ENCODE measurements at places on chromosomes 12 and 14. TPM values are rescaled to one million over a fixed set of nuclear protein-coding genes. Genes with fewer than 3 reads are reported as not detected.

DNA sequence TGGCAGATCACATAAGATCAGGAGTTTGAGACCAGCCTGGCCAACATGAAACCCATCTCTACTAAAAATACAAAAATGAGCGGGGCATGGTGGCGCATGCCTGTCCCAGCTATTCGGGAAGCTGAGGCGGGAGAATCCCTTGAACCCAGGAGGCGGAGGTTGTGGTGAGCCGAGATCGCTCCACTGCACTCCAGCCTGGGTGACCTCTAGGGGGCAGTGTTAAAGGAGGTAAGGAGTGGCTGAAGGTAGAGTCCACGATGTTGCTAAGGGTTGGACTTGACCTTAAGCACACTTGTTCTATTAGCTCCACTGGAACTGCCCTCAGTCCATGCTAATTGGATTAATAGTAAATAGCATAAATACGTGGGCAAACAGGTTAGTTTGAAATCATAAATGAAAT, 62.4 kb upstream of the PSMC1 start:
- no peak overlapping the region for H3K27ac ChIP-seq
- peaks cover 23% of the 10 kb centered on the region for H3K27me3 ChIP-seq
- no peak overlapping the region for H3K4me3 ChIP-seq
- peaks cover 5% of the 10 kb centered on the region for H3K36me3 ChIP-seq

AHNAK2 gene
- 73.4 TPM for total RNA-seq

BCL7A gene
- total RNA-seq: 2.8 TPM

NUP107 gene
- 49.9 TPM for total RNA-seq

DNA sequence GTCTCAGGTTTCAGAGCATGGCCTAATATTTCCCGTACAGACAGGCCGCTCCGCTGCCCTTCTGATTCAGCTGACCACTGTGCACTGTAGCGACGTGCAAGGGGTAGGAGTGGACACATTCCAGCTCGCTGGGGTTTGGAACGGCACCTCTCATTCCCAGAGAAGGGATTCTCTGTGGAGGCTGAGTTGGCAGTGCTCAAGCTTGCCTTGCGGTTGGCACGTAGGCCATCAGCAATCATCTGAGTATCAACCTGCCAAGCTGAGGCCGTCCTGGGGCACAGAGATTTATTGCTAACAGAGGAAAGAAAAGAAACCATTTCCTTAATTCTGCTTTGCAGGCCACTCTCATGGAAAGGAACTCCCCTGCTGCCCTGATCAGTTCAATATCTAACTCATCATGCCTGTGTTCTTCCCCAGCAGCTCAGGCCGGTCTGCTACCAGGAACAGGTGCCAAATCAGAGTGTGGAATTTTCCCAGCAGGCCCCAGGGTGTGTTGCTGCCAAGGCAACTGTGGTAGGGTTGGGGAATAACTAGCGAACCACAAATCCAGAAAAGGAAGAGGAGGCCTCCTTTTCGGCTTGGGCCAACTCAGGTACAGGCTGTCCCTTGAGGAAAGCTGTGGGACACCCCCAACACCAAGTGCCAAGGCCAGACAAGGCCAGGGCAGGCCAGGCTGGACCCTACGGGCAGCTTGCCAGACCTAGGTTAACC, 92.5 kb downstream of the SSPN start:
- no peaks in the 10 kb centered on the region for H3K4me1 ChIP-seq
- H3K36me3 ChIP-seq: no peaks in the 10 kb centered on the region
- no peak overlapping the region for H3K4me3 ChIP-seq
- H3K27ac ChIP-seq: no peak overlapping the region
- no peak for DNase-seq
- peaks cover 2% of the 10 kb centered on the region for H3K27me3 ChIP-seq

CHGA gene
- not detected for total RNA-seq

FOXG1 gene
- total RNA-seq: not detected

- H3K36me3 ChIP-seq: peaks cover 4% of the 10 kb centered on the region
- H3K4me1 ChIP-seq: no peaks in the 10 kb centered on the region
- no peak overlapping the region for H3K27ac ChIP-seq
- no peak for DNase-seq
Measured at GRCh38 chr14:44384093-44384492, 123.0 kb downstream of the FSCB start.

GRCh38 chr12:115648463-115648862, 629.0 kb downstream of the MED13L start:
- peaks cover 15% of the 10 kb centered on the region for H3K4me1 ChIP-seq
- H3K36me3 ChIP-seq: no peaks in the 10 kb centered on the region
- peaks cover 2% of the 10 kb centered on the region for H3K27me3 ChIP-seq

FZD10 gene
- not detected for total RNA-seq

DNA sequence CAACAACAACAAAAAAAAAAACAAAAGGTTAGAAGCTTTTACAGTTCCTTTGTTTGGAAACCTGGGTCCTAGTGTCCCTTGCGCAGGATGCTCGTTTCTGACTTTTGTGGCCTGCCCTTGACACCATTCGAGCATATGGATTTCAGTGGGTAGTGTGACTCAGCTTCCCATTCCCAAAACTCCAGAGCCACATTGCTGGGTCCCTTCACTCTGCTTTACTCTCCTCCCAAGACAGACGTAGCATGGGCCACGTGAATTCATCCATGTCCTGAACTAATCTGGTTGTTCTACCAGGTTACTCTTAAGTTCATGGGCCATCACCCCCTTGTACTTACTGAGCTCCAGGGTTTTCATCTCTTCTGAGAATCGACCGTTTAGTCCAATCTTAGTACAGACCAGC, 68.0 kb upstream of the MAX start:
- no peaks in the 10 kb centered on the region for H3K36me3 ChIP-seq
- no peak for DNase-seq
- peak overlapping the region; percentile 92 for H3K27ac ChIP-seq
- peak overlapping the region; percentile 77 for H3K4me3 ChIP-seq

DNA sequence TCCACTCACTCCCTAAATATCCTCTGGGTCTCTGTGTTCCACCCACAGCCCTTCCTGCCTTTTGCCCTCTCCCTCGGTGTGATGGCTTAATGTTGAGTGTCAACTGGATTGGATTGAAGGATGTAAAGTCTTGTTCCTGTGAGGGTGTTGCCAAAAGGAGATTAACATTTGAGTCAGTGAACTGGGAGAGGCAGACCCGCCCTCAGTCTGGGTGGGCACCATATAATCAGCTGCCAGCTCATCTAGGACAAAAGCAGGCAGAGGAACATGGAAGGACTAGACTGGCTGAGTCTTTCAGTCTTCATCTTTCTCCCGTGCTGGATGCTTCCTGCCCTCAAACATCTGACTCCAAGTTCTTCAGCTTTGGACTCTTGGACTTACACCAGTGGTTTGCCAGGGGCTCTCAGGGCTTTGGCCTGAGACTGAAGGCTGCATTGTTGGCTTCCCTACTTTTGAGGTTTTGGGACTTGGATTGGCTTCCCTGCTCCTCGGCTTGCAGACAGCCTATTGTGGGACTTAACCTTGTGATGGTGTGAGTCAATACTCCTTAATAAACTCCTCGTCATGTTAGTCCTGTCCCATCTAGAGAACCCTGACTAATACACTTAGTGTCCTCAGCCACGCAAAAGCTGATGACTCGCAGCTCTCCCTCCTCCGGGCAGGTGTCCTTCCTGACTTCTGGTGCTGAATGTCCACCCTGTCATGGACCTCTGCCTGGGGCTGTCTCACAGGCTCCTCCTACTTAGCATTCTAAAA, 5.9 kb downstream of the DGLUCY start:
- peak; percentile 79 for DNase-seq
- H3K27me3 ChIP-seq: no peaks in the 10 kb centered on the region
- H3K4me1 ChIP-seq: peaks cover 42% of the 10 kb centered on the region
- no peak overlapping the region for H3K4me3 ChIP-seq
- H3K27ac ChIP-seq: peak overlapping the region; percentile 46

ST8SIA1 gene
- total RNA-seq: not detected

REC8 gene
- total RNA-seq: 3.0 TPM

DNA sequence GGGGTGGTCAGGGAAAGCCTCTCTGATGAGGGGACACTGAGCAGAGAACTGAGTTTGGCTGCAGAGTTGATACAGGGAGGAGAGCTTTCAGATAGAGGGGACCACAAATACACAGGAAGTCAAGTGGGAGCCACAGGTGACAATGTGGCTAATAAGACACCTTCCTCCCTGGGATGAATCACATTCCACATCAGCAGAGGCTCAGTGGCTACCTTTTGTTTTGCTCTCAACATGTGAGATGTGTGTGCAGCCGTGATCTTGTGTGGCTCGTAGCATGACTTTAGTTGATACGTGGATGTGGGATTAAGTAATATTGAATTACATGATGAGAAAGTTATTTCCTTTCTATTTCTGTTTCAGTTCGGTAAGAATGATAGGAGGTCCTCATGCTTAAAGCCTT, 7.5 kb downstream of the CRADD start:
- no peak overlapping the region for H3K27ac ChIP-seq
- H3K36me3 ChIP-seq: peaks cover 20% of the 10 kb centered on the region
- no peak for DNase-seq
- peaks cover 23% of the 10 kb centered on the region for H3K4me1 ChIP-seq
- no peak overlapping the region for H3K4me3 ChIP-seq
- peaks cover 2% of the 10 kb centered on the region for H3K27me3 ChIP-seq

SLC41A2 gene
- 8.5 TPM for total RNA-seq

DNA sequence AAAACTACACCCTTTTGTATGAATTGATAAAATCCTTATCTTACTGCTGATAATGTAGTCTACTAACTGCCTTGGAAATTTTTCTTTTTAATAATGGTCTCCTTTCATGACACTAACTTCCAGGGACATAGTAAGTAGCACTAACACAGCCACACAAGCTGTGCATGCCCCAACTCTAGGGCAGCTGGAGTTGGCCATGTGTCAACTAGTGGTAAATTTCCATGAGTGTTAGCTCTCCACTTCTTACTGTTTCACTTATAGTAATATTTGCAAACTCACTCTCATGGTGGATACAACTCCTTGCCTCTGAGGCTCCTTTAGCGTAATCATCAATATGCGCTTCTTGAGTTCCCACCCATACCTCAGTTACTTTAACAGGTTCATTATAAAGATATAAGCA, 38.0 kb downstream of the LGR5 start:
- H3K27me3 ChIP-seq: peaks cover 5% of the 10 kb centered on the region
- H3K36me3 ChIP-seq: no peaks in the 10 kb centered on the region
- DNase-seq: no peak
- H3K4me1 ChIP-seq: peaks cover 40% of the 10 kb centered on the region

DNA sequence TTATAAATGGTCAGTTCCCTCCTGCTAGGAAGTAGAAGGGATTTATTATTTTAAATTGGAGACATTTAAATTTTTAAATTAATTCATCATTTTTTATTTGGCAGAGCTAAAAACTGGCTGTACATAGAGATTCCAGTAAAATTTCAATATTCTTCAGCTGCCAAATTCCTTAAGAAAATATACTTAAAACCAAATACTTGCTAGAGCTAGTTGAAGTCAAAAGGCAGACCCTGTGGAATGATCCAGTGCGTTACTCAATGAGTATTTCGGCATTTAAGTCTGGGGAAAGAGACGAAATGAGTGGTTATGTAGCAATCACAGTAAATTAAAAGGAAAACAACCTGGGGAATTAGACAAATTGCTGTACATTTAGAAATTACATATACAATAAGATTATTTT, 1104.7 kb downstream of the SLC6A15 start:
- H3K36me3 ChIP-seq: no peaks in the 10 kb centered on the region
- no peak overlapping the region for H3K4me3 ChIP-seq
- H3K27ac ChIP-seq: no peak overlapping the region
- no peaks in the 10 kb centered on the region for H3K4me1 ChIP-seq
- no peaks in the 10 kb centered on the region for H3K27me3 ChIP-seq

HCAR2 gene
- not detected for total RNA-seq

DNA sequence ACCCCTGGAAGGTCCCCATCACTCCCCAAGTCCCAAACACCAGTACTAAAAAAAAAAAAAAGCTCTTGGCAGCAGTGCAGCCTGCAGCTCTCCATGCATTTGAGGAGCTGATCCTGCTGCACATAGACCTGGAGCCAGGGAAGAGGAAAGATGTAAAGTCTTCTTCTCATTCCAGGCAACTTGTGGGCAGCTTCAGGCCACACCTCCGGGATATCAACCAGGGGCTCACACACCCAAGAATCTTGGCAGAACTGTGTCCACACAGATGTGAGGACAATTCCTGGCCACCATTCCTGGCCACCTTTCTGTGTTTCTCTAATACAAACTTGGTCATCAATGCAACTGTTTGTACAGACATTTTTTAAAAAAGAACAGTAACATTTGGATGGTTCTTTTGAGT, 72.7 kb downstream of the TMEM132C start:
- DNase-seq: no peak
- H3K27ac ChIP-seq: no peak overlapping the region
- H3K27me3 ChIP-seq: no peaks in the 10 kb centered on the region
- H3K4me3 ChIP-seq: no peak overlapping the region
- H3K4me1 ChIP-seq: no peaks in the 10 kb centered on the region
- H3K36me3 ChIP-seq: no peaks in the 10 kb centered on the region

DNA sequence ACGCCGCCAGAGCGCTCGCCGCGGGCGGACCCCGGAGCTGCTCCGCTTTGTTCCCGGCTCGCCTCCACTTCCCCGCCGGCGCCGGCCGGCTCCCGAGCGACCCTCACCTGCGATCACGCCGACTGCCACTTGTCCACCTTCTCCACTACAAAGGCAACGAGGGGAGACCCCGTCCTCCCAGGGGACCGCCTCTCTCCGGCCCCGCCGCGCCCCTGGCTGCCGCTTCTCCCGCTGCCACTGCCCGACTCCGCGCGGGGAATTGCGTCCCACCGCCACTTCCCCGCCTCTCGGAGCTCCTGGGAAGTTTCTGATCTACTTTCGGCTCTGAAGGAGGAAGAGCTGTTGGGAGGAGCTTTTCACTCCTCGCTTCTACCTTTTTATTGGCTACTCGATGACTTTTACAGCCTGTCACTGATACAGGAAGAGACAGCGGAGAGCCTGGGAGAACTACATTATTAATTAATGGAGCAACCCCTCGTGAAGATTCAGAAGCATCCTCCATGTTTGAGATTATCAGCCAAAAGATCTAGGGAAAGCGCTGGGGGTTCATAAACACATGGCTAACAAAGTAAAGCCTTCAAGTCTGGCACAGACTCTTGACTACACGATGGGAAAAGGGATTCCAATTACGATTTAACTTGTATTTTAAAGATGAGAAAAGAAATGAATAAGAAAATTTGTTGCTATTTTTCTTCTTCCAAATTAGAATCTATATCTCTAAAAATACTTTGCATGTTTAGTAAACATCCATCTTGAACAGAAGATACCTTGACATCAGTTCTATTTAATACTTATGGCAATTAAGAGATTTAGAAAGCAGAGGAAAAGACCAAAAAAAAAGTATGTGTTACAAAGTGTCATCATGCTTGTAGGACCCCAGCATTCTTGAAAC, at the start of gene BAZ1A:
BAZ1A (minus strand) TSS at position 330 of the 892 bp plus-strand sequence. CDS start 756 bp downstream, outside the sequence.
- peak; percentile 93 for DNase-seq
- H3K27me3 ChIP-seq: peaks cover 2% of the 10 kb centered on the region
- H3K36me3 ChIP-seq: no peaks in the 10 kb centered on the region
- peak within 1 kb of the TSS; percentile 96 for H3K4me3 ChIP-seq

PRIMA1 gene
- total RNA-seq: not detected

GRCh38 chr12:15278816-15279658, 43.3 kb upstream of the PTPRO start:
- DNase-seq: peak; percentile 89
- H3K4me1 ChIP-seq: peaks cover 42% of the 10 kb centered on the region
- H3K27ac ChIP-seq: peak overlapping the region; percentile 95
- peak overlapping the region; percentile 74 for H3K4me3 ChIP-seq
- H3K27me3 ChIP-seq: no peaks in the 10 kb centered on the region

GRCh38 chr12:123119808-123120207, 31.1 kb downstream of the PITPNM2 start:
- H3K4me1 ChIP-seq: peaks cover 30% of the 10 kb centered on the region
- no peak overlapping the region for H3K27ac ChIP-seq
- H3K36me3 ChIP-seq: no peaks in the 10 kb centered on the region
- H3K27me3 ChIP-seq: peaks cover 12% of the 10 kb centered on the region

GYS2 gene
- not detected for total RNA-seq

C14orf132 gene
- 33.1 TPM for total RNA-seq

NAA30 gene
- total RNA-seq: 17.2 TPM
